ENCODE measurements at places on chromosomes 5 and 9. TPM values are rescaled to one million over a fixed set of nuclear protein-coding genes. Genes with fewer than 3 reads are reported as not detected.
A peak's percentile ranks its signal among the peaks of the same experiment; 100 is the strongest.

PCBD2 gene
- total RNA-seq: 9.0 TPM

GRCh38 chr5:96566833-96567587 is 95.2 kb upstream of the CAST start:
- peak overlapping the region; percentile 22 for H3K27ac ChIP-seq
- no peak for DNase-seq
- no peaks in the 10 kb centered on the region for H3K36me3 ChIP-seq
- H3K4me1 ChIP-seq: peaks cover 34% of the 10 kb centered on the region

DNA sequence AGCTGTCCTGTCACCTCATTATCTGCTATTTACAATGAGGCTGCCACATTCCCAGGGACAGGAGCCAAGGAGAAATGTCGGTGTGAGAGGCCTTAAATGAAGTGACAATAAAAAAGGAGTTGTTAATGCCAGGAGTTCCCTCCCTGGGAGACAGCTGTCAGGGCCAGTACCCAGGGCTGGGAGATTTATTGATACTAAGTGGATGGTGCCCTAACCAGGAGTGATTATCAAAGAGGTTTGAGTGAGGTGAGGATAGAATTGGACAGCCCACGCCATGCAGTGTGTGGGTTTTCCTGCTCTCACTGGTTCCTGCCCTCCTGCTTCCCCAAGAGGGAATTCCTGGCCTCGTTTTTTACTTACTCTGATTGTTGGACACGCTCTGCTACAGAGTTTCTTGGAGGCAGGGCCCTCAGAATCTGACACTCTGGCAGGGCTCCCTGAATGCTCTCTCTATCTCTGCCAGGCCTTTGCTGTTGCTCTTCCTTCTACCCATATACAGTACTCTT is 150.8 kb downstream of the GRIA1 start:
- H3K27me3 ChIP-seq: no peaks in the 10 kb centered on the region
- no peak overlapping the region for H3K27ac ChIP-seq
- no peak for DNase-seq
- no peaks in the 10 kb centered on the region for H3K4me1 ChIP-seq

DNA sequence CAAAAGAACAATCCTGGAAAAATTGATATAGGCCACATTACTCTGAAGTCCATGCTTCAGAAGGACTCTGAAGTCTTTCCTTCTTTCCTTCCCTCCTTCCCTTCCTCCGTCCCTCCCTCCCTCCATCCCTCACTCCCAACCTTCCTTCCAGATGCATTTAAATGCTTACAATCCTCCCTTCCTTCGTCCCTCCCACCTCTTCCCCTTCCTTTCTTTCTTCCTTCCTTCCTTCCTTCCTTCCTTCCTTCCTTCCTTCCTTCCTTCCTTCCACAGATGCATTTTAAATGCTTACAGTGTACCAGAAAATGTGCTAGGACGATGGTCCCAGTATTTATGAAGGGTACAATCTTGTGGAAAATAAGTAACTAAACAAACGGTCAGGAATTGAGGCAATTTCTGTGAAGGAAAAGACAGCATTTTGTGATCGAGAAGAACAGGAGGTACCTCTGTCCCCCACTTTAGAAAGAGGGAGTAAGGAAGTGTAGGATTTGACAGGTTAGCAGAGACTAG is 181.3 kb upstream of the TUT7 start:
- H3K27me3 ChIP-seq: no peaks in the 10 kb centered on the region
- H3K36me3 ChIP-seq: no peaks in the 10 kb centered on the region
- no peak overlapping the region for H3K4me3 ChIP-seq
- peaks cover 9% of the 10 kb centered on the region for H3K4me1 ChIP-seq
- no peak for DNase-seq

DNA sequence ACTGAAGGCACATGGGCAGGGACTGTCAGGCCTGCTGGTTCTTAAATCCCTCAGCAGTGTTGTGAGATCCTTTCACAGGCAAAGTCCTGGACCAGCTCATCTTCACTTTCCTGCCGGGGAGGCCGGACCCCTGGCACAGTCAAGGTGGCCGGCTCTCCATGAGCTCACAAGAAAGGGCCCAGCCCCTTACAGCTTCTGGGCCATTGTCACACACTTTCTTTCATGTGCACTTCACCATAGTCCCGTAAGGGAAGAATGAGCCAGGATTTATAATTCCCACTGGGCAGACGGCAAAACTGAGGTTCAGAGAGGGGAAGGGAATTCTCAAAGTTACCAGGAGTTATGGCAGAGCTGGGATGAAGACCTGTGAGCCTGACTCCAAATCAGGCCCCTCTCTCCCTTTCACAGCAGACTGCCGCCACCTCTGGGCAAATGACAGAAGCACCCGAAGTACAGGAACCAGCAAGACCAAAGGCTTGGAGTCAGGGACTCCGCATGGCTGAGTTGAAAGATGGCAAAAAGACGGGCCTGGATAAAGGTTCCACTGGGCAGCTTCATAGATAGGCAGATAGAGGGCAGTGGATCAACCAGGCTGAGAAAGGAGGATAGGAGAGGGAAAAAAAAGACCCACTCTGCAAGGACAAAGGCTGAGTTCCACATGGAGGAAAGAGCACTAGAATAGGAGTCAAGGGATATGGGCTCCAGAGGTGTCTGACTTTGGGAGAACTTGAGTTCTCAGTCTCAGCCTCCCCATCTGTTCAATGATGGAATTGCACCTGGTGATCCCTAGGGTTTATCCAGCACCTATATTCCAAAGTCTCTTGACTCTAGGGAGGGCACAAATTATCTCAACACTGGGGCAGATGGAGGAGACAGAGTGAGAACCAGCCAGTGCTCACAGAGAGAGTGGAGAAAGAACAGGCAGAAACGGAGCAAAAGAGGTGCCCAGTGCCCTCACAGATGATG is 128.7 kb downstream of the PAX5 start:
- no peaks in the 10 kb centered on the region for H3K36me3 ChIP-seq
- peaks cover 83% of the 10 kb centered on the region for H3K27me3 ChIP-seq
- H3K4me1 ChIP-seq: no peaks in the 10 kb centered on the region
- no peak overlapping the region for H3K27ac ChIP-seq
- H3K4me3 ChIP-seq: no peak overlapping the region

DNA sequence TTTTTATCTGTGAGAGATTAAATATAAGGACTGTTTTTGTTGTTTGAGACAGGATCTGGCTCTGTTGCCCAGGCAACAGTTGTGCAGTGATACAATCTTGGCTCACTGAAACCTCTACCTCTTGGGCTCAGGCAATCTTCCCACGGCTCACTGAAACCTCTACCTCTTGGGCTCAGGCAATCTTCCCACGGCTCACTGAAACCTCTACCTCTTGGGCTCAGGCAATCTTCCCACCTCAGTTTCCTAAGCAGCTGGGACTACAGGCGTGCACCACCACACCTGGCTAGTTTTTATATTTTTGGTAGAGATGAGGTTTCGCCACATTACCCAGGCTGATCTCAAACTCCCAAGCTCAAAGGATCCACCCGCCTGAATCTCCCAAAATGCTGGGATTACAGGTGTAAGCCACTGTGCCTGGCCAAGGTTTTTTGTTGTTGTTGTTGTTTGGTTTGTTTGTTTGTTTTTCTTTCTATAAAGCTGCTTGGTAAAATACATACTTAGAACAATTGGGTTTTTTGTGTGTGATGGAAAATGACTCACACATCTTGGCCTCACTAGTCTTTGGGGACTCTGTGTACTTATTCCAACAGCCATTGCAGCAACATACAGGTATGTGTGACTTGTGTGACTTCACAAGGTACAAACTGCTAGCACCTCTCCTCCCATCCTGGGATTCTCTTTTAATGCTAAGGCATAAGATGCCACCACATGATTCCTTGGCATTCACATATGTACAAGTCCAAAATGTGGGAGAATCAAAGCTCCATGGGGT is 36.5 kb upstream of the RASA1 start:
- H3K27ac ChIP-seq: no peak overlapping the region
- no peaks in the 10 kb centered on the region for H3K4me1 ChIP-seq
- DNase-seq: no peak
- H3K36me3 ChIP-seq: no peaks in the 10 kb centered on the region
- H3K4me3 ChIP-seq: no peak overlapping the region
- peaks cover 14% of the 10 kb centered on the region for H3K27me3 ChIP-seq
